ENCODE measurements at places on chromosomes 2 and 18.

- no peak for DNase-seq
Observed at GRCh38 chr2:164015328-164016123, 279.7 kb upstream of the FIGN start.

GRCh38 chr18:59070181-59070912, 69.3 kb upstream of the SEC11C start:
- DNase-seq = peak; percentile 52

GRCh38 chr2:85385746-85386145, 24.4 kb downstream of the CAPG start:
- no peak for DNase-seq

DNA sequence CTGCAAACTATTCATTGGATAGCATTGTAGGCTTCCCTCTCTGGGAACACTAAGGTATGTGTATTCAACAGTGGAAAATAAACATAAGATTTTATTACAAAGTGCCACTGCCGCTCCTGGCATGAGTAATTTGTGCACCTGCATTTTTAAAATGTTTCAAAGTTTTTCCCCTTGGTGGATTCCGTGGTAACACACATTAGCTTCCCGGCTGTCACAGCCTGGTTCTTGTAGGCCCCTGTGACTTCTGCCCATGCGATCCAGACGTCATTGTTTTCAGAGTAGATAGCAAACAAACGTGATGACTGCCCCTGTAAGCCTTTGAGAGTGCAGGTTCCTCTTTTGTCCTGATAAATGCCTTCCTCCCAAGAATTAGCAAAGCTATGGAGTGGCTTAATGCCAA, 421.0 kb downstream of the ZNF521 start:
- DNase-seq = no peak

- DNase-seq = no peak
Observed at GRCh38 chr2:176118601-176119339, 2.2 kb downstream of the HOXD10 start.

DNA sequence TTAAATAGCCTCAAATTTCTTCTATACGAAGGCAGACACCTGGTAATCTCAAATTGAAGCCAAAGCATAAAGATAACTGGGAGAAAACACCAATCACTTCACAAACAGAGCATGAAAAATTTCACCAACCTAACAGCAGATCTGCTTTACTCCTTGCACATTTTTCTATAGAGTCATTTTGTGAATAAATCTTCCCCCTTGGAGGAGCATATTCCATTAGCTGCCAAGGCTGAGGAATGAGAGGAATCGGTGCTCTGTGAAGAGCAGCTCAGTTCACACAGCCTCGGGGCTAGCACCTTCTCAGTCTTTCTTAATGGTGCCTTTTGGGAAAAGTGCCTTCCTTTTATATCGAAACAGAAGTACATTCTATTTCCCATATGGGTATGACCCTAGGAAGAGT, 1313.7 kb upstream of the NRXN1 start:
- DNase-seq = no peak

GRCh38 chr2:217835931-217836891, 166.6 kb downstream of the TNS1 start:
- DNase-seq = no peak

DNA sequence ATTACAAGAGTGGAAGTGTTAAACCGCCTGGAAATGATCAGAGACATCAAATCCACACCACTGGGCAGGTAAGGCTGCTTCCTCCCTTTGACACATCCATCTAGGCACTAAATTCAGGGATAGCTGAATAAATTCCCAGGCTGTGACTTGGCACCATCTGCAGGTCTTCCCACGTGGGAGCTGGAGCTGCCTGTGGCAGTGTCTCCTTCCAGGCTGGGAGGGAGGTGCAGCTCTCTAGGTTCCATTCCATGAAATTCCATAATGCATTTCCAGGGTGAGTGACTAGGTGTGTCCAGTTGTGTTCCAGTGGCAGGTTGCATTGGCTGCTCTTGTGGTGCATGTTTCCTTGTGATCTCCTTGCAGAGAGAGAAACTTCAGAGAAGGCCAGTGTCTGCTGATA, 188.9 kb upstream of the CXCR4 start:
- no peak for DNase-seq

- DNase-seq = no peak
Observed at GRCh38 chr2:34853646-34854045, 1254.5 kb upstream of the FAM98A start.

DNA sequence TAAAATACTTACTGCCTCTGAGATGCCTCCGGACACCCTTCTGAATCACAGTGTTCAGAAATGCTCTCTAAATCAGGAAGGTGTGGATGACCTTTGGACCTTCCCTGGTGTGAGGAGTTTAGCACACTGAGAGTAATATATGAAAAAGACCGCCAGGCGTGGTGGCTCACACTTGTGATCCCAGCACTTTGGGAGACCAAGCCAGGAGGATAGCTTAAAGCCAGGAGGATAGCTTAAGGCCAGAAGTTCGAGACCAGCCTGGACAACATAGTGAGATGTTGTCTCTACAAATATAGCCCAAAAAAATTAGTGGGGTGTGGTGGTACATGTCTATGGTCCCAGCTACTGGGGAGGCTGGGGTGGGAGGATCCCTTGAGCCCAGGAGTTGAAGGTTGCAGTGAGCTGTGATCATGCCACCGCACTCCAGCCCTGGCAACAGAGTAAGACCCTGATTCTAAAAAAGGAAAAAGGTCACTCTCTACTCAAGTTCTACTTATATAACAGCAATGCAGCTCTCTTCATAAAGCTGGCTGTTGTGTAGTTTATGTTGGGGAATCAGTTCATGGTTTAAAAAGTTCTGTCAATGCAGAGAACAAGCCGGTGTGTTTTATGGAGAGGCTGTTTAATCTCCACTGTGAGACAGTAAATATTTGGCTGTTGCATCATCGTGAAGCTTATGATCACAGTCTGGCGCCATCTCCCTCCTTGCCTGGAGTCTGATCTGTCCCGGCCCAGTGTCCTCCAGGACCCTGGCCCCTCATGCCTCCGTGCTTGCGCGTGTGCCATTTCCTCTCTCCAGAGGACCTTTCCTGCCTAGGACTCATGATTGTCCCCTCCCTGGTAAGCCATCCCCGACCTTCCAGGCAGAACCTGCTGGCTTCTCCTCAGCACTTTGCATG, 184.5 kb downstream of the FAM210A start:
- no peak for DNase-seq

- DNase-seq = no peak
Observed at GRCh38 chr2:43133708-43134570, 92.5 kb downstream of the ZFP36L2 start.

- DNase-seq = no peak
Observed at GRCh38 chr18:58208207-58208932, 164.3 kb downstream of the NEDD4L start.

DNA sequence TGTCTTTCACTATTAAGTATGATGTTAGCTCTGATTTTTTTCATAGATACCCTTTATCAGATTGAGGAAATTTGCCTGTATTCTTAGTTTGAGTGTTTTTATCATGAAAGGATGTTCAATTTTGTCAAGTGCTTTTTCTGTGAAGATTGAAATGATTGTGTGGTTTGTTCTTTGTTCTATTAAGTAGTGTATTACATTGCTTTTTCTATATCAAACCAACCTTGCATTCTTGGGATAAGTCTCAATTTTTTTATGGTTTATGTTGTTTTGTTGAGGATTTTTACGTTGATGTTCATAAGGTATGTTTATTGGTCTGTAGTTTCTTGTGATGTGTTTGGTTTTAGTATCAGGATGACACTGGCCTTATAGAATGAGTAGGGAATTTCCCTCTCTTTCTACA, 19.1 kb downstream of the PDK1 start:
- no peak for DNase-seq

DNA sequence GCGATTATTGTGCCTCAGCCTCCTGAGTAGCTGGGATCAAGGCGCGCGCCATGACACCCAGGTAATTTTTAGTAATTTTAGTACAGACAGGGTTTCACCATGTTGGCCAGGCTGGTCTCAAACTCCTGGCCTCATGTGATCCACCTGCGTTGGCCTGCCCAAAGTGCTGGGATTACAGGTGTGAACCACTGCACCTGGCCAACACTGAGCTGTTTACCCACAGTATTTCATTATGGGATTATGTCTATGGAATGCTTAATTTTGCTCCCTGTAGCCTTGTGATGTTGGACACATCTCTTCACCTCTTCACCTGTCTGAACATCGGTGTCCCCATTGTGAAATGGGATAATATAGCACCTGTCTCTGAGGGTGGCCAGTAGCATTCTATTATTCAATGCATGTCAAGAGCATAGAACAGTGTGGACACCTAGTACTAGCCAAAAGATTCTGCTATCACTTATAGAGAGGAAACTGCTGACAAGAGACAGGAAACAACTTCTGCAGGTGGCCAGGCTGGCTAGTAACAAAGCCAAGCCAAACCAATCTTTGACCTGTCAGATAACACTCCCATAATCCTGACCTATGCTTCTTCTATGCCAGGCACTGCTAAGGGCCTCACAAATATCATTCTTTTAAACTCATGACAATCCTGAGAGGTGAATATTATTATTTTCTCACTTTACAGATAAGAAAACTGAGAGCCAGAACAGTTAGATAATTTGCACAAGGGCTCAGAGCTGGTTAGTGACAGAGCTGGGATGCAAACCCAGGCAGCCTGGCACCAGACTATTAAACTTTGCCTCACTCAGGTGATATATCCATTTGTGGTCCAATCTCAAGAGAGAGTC, 29.4 kb upstream of the REEP1 start:
- no peak for DNase-seq

DNA sequence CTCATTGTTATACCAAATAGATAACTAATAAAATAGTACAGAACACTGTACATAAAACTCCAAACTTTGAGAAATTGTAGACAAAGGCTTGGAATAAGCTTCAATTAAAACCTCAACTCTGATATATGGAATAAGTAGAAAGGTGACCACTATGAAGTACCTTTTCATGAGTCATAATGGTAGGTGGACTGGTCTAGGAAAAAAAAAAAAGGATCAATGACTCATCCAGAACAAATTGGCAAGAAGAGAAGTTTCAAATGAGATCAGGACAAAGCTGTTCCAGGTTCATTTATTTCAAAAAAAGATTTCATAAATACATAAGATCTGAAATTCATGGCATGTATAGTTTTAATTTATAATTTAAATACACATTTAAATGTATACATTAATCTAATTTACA, 769.7 kb downstream of the SUCLG1 start:
- no peak for DNase-seq

DNA sequence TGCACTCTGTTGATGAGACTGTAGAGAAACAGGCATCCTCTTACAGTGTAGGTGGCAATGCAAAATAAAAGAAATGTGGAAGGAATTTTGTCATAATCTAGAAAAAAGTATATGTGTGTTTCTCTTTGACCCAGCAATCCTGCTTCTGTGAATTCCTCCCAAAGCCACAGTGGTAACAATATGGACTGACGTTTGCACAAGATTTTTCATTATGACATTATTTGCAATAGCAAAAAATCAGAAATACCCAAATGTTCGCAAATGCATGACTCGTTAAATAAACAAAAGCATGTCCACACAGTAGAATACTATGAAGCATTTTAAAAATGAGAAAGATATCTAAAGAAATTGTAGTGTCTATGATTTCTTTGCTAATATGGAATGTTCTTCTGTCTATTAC, 255.2 kb upstream of the NRP2 start:
- DNase-seq = no peak

DNA sequence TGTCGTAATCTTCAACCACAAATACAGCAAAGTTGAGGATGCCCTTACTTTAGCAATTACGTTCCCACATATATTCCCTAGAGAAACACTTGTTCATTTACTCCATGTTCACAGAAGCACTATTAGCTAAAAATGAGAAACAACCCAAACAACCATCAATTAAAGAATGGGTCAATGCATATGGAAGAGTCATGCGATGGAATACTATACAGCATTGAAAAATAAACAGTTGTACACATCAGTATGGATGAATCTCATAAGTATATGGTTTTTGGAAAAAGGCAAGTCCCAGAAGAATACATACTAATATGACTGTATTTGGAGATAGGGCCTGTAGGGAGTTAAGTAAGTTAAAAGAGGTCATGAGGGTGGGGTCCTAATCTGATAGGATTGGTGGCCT, 6.3 kb downstream of the GPR148 start:
- DNase-seq = no peak

DNA sequence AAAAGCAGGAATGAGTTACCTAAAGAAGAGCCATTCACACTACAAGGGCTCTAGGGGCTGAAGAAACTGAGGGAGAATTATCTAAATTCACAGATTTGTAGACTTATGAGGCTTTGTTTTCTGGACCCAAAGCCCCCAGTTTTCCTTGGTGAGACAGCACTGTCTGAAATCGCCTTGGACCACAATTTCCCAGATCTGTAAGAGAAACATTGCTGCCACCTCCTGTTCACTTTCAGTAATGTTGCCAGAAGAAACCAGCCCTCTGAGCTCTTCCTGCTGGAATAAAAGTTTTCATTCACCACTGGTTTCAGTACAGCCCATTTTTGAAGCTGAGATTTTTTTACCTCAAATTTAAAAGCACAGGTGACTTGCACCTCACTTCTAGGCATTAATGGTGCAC, 169.2 kb downstream of the CDH20 start:
- DNase-seq = no peak

GRCh38 chr2:7018282-7018701, 101.1 kb downstream of the RNF144A start:
- DNase-seq = no peak

DNA sequence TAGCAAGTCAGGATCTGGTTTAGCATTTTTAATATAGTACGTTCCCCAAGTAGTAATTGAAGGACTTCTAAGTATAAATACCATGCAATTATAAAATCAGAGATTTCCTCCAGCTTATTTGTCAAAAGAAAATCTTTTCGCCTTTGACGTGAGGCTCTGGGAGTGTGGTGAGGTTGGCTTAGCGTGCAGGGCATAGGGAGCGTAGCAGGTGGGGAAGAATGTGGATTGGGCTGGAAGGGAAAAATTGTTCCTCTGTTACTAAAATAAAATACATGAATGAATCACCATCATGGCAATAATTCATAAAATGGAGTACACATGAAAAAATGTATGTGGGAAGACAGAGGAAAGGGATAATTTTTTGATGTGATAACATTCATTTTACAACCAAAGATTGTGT, 5.4 kb upstream of the IL1RL2 start:
- DNase-seq = no peak

DNA sequence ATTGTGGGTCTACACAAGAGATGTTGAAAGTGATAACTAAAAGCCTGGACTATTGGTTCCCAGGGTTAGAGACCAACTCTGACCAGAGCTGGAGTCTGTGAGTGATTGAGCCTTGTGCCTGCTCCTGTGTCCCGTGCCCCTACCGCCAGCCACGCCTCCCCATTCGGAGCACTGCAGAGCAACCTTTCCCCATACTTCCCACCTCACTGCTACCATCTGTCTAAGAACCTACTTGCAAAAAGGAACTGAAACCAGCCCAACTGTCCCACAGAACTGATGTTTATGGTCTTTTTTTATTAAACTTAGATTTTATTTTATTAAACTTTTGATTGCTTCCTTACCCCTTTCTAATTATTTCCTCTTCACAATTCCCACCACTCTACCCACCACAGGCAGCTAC, 300.3 kb upstream of the MGAT5 start:
- DNase-seq = no peak
